Fibroblast of skin of right quadriceps (primary cell): ENCODE measurements at places on chromosomes 2 and 18.

DNA sequence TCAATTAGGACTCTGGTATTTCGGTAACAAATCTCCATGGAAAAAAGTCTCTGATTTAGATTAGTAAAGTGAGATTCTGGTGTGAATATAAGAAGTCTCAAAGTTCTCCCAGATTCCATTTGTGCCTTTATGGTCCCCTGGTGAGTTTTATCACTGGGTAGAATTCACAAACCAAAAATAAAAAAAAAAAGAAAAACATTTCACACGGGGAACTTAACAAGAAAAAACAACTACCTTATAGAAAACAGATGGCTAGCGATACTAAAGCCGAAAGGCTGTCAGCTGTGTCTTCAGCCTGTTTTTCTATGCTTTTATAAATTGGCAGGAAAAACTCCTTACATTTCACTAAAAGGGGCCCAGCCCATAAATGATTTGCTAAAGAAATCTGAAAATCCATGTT, 50.6 kb downstream of the COL5A2 start:
- peak; percentile 64 for DNase-seq

- DNase-seq = no peak
Measured at GRCh38 chr18:41199212-41199611, 755.8 kb upstream of the PIK3C3 start.

GRCh38 chr2:58308435-58308834, 67.3 kb upstream of the FANCL start:
- DNase-seq = no peak

- DNase-seq = no peak
Measured at GRCh38 chr2:202005272-202005887, 28.3 kb upstream of the FZD7 start.

GRCh38 chr18:75083761-75084160, 125.2 kb downstream of the PTGR3 start:
- no peak for DNase-seq

GRCh38 chr2:127081826-127082633, 24.9 kb downstream of the BIN1 start:
- no peak for DNase-seq

DNA sequence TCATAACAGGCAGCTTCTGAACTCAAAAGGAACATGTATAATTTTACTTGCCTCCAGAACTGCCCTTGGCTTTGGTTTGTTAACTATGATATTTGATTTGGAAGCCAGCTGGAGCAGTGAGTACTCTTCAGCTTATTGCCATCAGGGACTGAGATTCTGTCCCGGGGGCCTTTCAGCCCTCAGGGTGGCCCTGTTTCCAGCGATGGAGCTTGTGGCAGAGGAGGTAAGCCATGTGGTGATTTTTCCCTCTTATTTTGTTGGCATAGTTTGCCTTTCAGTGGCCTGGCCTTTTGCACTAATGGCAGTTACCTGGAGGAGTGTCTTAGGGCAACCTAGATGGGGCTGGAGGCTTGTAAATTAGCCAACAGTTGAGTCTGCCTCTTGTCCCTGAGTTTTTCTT, 1955.0 kb upstream of the LRRTM1 start:
- DNase-seq = no peak

- no peak for DNase-seq
Measured at GRCh38 chr2:174694920-174695319, 69.4 kb downstream of the CHRNA1 start.

- no peak for DNase-seq
Measured at GRCh38 chr2:226424971-226425370, 374.6 kb downstream of the IRS1 start.

- DNase-seq = no peak
Measured at GRCh38 chr2:35347561-35347960, 1008.0 kb upstream of the CRIM1 start.

DNA sequence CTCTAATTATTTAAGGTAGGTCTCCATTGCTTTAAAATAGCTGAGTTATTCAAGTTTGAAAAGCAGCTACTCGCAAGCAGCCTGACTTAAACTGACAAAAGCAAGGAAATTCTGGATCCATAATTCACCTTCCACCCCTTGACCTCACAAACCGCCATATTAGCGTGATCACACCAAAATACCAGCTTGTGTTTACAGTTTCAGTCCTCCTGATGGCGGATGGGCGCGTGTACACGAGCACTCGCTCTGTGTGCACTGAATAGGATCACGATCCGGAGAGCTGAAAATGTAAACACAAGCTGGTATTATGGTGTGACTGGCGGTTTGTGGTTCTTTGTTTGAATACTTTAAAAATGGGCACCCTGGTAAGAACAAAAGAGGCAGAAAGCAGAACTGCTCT, 42.4 kb upstream of the PSMD14 start:
- DNase-seq = no peak

DNA sequence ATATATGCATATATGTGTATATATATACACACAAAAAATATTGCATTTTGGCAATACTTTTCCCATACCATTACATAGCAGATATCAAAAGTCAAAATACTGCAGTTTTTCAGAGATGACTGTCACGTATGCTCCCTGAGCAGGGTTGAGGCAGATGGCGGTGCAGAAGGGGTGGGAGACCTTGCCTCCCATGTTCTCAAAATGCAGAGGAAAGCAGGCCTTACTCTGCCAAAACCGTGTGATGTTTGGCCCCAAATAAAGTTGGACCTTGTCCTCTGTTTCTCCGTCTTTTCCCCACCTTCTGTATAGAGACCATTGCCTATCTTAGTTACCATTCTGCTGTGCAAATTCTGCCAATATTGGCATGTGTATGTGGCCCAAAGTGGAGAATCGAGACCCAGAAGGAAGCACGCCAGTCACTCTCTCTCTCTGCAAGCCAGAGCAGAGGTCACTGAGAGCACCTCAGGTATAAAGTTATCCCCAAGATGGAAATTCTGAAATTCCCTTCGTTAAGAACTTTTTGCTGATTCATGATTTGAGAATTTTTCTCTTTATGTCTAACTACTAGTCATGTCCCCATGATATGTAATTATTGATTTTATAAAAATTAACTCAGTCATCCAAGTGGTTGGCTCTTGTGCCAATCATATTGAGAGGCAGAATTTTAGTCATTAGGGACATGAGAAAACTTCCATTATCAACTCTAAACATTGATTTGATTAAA, 898.8 kb downstream of the EPHA4 start:
- no peak for DNase-seq

- peak; percentile 54 for DNase-seq
Measured at GRCh38 chr2:157355618-157356017, 30.0 kb upstream of the ERMN start.

DNA sequence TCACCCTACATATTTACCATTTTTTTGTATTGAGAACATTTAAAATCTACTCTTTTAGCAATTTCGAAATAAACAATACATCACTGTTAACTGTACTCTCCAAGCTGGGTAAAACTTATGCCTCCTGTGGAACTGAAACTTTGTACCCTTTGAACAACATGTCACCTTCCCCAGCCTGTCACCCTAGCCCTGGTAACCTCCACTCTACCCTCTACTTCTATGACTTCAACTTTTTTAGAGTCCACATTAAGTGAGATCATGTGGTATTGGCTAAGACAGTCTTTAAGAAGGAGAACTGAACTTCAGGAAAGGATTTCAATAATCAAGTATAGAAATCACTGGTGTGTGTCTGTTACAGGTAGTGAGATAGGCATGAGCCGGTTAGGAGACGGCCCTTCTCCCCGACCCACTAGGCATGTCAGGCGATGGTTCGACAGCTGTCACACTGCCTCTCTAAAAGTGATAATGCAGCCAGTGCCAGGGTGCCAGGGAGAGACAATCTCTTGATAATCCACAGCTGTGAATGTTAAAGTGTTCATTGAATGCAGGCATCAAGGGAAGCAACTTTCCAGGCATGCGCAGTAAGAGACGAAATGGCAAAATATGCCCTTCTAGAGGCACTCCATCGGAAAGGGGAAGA, 74.6 kb upstream of the RNF152 start:
- no peak for DNase-seq

- no peak for DNase-seq
Measured at GRCh38 chr2:15797231-15797938, 143.0 kb upstream of the MYCN start.

DNA sequence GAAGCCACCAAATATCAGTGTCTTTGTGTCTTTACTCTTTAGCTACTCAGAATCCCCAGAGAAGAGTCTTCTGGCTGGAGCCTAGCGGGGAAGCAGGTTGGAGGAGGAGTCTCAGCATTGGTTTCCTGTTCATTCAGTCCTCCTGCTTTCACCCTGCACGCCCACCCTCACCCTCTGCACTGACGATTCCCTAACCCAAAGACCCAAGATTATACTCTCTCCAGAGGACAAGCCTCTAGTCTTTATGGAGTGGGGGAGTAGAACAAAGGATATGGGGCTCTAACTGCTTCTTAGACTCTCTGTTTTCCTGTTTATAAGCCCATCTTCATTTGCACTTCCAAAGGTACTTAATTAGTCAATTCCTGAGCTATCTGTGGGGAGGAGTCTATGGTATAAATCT, 338.8 kb downstream of the AGPS start:
- no peak for DNase-seq

- DNase-seq = peak; percentile 7
Measured at GRCh38 chr2:30078521-30078920, 68.3 kb upstream of the YPEL5 start.

- DNase-seq = no peak
Measured at GRCh38 chr18:79542876-79543750, 136.5 kb upstream of the CTDP1 start.

DNA sequence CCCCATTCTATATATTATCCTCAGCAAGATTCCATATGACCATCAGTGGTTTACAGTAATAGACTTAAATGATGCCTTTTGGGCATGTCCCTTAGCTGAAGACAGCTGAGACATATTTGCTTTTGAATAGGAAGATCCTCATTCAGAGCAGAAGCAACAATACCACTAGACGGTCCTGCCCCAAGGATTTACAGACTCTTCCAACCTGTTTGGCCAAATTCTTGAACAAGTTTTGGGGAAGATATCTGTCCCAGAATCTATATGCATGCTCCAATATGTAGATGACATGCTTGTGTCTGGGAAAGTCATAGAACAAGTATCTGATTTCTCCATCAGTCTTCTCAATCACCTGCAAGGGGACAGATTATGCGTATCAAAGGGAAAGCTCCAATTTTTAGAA, 137.1 kb upstream of the RMP24 start:
- no peak for DNase-seq

- DNase-seq = no peak
Measured at GRCh38 chr2:239870276-239870675, 154.9 kb downstream of the NDUFA10 start.

DNA sequence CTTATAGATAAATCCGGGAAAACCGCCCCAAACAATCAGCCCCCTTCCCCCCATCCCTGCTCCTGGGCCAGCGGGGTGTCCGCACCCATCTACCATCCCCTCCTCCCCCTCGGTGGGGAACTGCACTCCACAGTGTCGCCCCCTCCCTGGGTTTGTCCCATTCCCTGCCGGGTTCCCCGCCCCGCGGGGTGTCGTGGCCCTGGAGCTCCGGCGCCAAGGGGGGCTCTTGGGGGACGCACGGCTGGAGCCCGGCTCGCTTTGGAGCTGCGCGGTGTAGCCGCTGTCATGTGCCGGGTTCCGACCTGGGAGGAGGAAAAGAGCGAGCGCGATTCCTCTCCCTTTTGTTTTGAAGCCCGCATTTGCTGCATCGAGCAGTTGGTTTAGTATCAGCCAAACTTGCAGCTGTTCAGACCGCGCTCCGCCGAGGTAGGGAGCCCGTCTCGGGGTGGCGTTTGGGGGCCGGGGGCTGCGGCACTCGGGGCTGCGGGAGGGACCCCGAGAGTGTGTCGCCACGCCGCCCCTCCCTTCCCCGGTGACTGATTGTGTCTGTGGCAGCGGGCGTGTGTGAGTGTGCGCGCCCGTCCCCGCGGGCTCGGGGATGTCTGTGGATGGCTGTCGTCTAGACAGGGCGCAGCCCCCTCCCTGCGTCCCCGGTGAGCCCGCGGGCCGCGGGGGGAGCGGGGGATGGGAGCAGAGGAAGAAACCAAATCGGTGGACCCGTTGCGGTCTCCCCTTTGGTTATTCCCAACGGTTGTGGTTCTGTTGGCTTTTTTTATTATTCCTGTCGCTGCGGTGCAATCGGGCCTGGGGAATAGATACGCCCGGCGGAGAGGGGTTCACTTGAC, 797 bp downstream of the CTIF start:
- DNase-seq = peak; percentile 53

- DNase-seq = no peak
Measured at GRCh38 chr2:233115741-233116140, 55.6 kb downstream of the INPP5D start.

- DNase-seq = no peak
Measured at GRCh38 chr18:10317864-10318690, 136.4 kb upstream of the APCDD1 start.

DNA sequence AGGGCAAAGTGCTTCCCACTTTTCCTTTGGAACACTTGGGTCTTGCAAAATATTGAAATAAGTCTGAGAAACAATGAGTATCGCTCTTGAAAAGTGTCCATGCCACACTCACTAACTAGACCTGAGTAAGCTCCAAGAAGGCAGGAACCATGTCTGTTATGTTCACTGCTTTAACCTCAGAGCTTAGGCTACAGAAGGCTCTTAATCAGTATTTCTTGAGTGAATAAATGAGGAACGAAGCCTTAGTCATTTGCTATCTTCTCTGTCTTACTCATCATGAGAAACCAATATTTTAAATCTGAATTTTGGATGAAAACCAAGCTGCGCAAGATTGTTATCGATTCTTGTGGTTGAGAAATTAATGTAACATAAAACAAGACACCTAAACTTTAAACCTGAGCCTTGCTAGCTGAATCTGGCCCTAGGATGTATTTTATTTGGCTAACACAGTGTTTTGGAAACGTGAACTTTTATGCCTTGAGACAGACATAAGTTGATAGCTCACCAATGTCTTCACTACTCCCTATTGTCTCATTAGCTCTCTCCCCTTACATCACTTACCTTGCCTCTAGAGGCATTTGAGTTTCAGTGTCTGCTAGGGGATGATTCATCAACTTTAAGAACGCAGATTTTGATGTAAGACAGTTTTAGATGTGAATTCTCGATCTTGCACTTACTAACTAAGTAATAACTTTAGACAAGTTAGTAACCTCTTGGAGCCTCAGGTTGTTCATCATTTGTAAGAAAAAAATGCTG, 392.8 kb upstream of the MEIS1 start:
- no peak for DNase-seq

- no peak for DNase-seq
Measured at GRCh38 chr2:73836141-73836943, 7.6 kb downstream of the STAMBP start.

DNA sequence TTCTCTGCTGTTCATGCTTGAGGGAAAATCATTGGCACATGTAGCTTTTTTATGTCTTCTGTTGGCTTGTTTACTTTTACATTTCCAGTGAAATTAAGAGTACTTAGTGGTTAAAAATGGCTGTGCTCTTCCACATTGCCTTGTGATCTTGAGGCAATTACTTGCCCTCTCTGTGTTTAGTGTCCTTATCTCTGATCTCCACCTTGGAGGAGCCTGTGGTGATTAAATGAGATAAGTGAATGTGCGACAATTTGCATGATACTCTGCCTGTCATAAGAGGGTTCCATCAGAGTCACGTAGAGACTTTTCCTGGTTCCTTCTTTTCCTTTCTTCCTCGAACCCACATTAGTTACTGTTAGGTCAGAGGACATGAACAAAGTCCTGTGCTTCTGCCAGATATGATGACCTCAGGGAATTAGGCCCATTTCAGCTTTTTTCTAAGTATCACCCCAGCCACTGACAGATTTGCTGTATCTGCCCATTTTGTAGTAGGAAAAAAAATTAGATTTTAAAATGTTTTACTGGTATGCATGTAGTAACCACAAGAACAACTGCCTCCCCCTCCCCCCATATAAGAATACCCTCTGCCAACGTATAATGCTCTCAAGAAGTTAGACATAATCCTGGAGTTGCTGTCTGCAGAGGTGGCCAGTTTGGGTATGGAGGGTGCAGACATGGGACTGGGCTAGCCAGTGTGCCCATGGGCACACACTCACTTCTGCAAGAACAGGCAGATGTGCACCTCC, 51.9 kb downstream of the TET3 start:
- no peak for DNase-seq

GRCh38 chr2:48482769-48483168, 47.2 kb upstream of the STON1 start:
- peak; percentile 14 for DNase-seq
